ENCODE measurements at places on chromosomes 5 and 9.

DNA sequence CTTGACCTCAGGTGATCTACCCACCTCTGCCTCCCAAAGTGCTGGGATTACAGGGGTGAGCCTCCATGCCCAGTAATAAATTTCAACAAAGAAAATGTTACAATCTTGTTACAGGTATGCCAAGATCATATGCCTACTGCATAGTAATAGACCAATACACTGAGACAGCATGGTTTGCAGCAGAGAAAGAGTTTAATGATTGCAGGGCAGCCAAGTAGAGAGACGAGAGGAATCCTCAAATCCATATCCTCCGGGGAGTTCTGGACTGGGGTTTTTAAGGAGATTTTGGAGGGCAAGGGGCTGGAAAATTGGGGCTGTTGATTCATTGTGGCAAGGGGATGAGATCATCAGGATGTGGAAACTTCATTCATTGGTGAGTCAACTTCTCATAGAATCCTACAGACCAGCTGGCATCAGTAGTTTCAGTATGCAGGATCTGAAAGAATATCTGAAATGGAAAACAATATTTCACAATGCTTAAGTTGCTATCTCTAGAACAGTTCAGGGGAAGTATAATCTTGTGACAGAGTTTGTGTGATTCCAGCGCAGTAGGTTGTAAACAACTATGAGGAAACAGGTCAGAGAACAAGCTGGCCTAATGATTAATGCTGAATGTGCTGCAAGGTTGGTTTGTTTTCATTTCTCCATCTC lies 14.8 kb upstream of the TUT7 start:
- no peak for DNase-seq

- DNase-seq: no peak
Measured at GRCh38 chr5:39520232-39520572, 95.4 kb upstream of the DAB2 start.

- DNase-seq: peak; percentile 23
Measured at GRCh38 chr9:84170521-84171141, 169.9 kb downstream of the SLC28A3 start.

- DNase-seq: no peak
Measured at GRCh38 chr9:72440992-72441847, 76.2 kb upstream of the ZFAND5 start.

DNA sequence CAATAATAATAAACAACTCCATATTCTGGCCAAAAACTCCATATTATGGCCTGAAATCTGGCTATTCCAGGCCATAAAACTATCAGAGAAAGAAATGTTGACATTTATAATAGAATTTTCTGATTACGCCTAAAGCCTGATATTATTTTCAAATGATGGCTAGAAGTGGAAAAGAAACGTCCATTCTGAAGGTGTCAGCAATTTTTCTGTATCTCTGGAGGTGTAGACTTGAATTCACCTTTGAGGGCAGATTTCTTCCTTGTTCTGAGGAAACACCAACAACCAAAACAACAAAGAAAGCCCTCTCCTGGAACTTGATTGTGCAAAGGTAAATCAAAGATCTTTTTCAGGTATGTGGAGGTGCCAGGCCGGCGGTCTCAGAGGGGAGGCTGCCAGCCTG lies 390.7 kb downstream of the DMAC1 start:
- DNase-seq: no peak

DNA sequence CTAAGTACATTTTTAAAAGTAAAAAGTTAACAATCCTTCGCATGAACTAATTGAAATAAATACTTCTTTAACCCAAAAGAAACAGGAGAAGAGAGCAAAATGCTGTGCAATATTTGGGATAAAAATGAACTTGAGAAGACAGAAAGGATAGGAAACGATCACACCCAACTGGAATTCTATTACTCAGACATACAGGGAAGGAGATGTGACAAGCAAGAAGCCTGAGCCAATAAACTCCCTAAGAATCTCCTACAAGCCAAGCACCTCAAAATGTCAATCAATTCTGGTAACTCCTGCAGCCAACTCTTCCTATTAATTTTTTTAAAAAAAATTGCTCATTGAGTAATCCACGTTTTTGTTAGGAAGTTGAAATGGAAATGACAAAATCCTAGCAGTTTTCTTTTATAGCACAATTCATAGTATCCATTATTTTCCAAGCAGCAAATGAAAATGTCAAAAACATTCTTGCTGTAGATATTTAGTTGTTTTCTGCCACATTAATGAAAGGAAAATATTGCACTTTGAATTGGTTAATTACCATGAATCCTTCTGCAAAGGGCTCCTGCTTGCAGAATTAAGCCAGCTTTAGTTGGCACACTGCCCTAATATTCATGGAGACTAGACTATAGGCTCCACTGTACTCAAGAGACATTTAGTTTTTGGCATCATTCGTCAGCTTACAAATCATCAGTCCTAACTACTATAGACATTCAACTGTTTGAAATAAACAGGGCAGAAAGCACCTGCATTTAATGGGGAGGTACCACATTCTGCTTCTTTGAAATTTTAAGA lies 89.0 kb downstream of the RFX3 start:
- peak; percentile 77 for DNase-seq

- DNase-seq: no peak
Measured at GRCh38 chr5:4576161-4576748, 563.9 kb upstream of the ADAMTS16 start.

GRCh38 chr9:3576328-3576727 lies 50.5 kb upstream of the RFX3 start:
- no peak for DNase-seq

- DNase-seq: no peak
Measured at GRCh38 chr5:23820765-23821471, 313.5 kb downstream of the PRDM9 start.

GRCh38 chr9:115013998-115014397 lies 83.6 kb upstream of the TNFSF8 start:
- peak; percentile 41 for DNase-seq

GRCh38 chr5:169100735-169101075 lies 200.2 kb downstream of the SLIT3 start:
- DNase-seq: no peak

- peak; percentile 35 for DNase-seq
Measured at GRCh38 chr9:37337301-37337890, 85.1 kb upstream of the GRHPR start.

- no peak for DNase-seq
Measured at GRCh38 chr5:16732356-16732755, 115.6 kb upstream of the RETREG1 start.

DNA sequence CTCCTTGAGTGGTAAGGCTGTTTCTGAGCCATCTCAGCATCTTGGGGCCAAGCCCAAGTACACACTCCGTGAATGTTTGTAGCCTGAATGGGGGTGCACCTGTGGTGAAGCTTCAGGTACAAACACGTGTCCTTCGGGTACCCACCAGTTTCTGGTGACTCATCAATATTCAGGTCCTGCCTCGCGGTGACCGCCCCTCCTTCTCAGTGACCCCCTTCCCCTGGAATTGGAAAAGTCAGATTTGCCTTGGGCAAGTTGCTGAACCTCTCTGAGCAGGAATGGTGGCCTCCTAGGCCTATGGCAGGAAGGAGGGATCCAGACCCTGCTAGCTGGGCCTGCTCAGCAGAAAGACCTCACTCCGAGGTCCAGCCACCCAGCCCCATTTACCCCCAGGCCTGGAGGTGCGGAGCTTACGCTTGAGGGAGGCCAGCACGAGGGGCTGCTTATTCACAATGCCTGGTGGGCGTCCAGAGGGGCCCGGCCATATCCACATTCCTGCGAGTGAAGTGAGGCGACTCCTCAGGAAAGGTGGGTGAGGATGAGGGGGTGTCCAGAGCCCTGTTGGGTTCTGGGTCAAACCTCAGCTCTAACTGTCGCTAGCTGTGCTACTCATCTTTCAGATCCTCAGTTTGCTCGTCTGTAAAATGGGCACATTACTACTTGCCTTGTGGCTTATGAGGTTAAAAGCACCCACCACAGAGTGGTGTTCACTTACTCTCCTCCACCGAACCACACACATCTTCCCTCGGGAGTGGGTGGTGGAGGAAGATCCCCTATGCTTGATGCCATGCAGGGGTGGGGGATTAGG lies 7.0 kb downstream of the ADGRD2 start:
- DNase-seq: no peak

DNA sequence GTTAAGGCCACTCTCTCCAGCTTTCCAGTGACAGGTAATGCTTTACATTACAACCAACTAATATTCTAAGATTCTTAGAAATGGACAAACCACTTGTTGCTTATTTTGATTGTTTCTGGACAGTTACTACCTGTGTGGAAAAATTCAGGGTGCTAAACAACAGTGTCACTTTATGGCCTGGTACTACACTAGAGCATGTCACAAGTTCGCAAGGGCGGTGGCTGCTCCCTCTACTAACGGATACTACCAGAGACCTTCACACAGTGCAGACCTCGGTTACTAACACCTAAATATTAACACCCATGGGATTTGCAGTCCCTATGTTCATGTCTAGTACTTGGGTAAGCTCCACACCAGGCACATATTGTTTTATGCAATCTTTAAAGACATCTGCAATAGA lies 13.4 kb downstream of the HMGXB3 start:
- DNase-seq: no peak

DNA sequence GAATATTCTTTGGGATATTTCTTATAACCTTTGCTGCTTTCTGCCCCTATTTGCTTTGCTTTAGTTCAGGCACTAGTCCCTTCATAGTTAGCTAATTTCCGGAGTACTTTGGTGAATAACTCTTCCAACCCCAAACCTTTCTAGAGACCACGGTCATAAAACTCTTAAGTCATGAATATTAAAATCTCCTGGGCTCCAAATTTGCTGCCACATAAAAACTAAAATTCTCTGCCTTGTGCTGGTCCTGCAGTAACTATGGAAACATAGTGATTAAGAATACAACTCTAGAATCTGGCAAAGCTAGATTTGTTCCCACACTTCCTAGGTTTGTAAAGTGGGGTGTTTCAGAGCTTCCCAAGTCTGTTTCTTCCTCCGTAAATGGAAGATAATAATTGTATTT lies 10.0 kb upstream of the ACTBL2 start:
- DNase-seq: no peak

- DNase-seq: no peak
Measured at GRCh38 chr5:149053072-149053695, 9.7 kb downstream of the SH3TC2 start.

DNA sequence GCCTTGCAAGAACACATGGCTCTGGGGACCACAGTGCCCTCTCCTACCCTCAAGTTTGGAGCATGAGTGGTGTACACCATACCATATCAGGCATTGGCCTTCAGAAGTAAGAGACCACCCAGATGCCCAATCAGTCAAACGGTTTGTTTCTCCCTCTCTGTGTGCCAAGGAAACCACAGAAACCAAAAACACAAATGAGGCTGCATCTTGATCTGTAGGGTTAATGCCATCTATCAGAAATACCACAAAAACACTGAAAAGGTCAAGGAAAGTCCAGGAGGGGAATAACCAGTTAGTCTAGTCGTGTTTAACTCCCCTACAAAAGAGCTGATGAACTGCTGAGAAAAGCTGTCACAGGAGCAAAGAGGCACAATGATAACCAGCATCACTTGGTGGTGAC lies 78.4 kb downstream of the INSYN2B start:
- DNase-seq: no peak

DNA sequence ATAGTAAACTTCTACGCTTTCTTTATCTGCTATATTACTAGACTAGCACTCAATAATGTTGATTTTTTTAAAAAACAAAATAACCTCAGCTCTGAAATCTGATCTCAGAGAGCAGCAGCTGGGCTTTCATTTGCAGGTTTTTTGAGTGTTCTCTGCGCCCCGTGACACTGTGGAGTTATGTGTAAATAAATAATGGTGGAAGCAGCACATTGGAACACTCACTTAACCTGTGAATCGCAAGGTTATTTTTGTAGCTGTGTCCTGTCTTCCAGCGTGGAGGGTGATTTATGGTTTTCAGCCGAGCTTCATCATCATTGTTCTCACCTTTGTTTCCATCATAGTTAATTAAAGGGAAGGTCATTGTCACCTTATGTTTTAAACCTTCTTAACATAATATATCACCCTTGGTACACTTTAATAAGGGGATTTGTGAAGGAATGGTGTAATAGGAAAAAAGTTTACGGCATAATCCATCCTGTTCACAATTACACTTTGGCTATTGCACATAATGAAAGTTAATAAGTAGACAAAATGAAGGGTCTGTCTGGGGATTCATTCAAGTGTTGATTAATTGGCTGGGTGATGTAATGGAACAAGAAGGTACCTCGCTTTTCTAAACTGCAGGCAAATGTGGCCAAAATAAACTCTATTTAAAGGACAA lies 493.3 kb upstream of the ADAMTS16 start:
- DNase-seq: no peak

GRCh38 chr9:85715587-85715986 lies 26.2 kb downstream of the AGTPBP1 start:
- no peak for DNase-seq

DNA sequence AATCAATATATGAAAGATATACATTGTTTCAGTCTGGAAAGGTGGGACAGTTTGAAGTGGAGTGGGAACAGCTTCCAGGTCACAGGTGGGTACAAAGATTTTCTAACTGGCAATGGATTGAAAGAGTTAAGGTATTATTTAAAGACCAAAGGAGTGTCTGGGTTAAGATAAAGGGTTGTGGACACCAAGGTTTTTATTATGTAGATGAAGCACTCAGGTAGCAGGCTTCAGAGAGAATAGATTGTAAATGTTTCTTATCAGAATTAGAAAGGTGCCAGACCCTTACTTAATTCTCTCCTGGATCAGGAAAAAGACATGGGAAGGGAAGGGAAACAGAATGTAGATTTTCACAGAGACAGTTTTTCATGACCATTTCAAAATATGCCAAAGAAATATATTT lies 1174.8 kb downstream of the MAT2B start:
- no peak for DNase-seq

GRCh38 chr9:88628114-88628513 lies 93.1 kb downstream of the NXNL2 start:
- no peak for DNase-seq

DNA sequence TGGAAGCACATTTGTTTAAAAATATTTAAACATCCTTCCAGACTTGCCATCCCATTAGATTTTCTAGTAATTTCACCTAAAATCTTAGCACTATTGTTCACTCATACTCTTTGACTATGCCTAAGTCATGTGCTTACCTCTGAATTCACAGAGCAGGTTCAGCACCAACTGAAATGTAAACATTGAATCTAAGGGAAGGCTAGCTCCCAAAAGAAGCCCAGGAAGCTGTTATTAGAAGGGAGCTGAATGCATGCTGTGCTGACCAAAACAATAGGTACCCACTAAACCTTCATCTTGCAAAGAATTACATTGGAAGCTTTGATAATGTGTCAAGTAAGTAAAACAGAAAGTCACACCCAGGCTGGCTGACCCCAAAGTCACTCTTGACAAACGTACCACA lies 571.3 kb downstream of the GABRG2 start:
- no peak for DNase-seq

DNA sequence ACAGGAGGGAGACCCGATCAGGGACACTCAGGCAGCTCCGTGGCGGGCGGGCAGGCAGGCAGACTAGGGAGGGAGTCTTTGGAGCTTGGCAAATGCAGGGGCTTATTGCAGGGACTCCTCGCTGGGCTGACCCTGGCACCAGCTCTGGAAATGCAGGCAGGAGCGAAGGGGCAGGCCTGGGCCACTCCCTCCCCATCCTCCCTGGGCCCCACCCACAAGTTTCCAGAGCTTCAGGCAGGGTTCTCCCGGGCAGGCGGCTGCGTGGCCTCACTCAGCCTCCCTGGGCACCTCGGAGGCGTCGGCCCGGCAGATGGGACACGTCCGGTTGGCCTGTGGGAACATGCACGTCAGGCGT lies 8.5 kb downstream of the RNF44 start:
- DNase-seq: no peak
